ENCODE measurements at places on chromosomes 1 and 21.
A peak's percentile ranks its signal among the peaks of the same experiment; 100 is the strongest.

DNA sequence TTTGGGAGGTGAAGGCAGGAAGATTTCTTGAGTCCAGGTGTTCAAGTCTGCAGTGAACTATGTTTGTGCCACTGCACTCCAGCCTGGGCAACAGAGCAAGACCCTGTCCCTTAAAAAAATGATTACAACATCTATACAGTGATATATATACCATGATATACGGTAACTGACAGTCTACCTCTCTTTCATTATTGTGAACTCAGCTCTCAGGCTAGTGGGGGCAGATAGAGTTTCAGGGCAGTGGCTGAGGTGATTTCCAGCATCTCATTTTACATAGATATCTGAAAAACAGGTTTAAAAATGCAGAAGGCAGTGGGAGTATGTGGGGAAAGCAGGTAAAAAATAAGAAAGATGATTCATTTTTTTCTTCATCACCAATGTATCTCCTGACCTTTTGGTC is 8.1 kb upstream of the NTNG1 start:
- DNase-seq, result no peak

DNA sequence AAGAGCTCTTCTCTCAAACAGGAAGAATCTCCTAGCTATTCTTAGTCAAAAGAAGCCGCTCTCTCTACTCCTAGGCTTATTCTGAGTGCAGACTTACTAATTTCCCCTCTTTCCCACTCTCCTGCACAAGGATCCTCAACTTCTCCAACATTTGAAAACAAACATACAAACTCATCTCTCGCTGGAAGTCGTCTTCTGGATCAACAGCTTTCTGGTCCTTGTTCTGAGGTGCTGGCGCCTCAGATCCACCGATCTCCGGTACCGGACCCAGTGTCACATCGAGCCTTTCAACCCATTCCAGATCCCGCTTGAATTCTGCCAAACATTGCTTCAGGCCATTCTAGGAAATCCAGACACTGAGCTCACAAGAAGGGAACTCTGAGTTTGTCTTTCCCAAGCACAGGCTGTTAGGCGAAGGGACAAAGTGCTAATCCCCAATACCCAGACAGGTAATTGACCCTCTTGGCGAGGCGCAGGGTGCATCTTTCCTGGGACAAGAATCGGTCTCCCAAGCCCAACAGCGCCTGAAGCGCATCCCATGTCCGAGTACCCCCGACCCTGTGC is 696 bp downstream of the EBNA1BP2 start:
- no peak for DNase-seq

DNA sequence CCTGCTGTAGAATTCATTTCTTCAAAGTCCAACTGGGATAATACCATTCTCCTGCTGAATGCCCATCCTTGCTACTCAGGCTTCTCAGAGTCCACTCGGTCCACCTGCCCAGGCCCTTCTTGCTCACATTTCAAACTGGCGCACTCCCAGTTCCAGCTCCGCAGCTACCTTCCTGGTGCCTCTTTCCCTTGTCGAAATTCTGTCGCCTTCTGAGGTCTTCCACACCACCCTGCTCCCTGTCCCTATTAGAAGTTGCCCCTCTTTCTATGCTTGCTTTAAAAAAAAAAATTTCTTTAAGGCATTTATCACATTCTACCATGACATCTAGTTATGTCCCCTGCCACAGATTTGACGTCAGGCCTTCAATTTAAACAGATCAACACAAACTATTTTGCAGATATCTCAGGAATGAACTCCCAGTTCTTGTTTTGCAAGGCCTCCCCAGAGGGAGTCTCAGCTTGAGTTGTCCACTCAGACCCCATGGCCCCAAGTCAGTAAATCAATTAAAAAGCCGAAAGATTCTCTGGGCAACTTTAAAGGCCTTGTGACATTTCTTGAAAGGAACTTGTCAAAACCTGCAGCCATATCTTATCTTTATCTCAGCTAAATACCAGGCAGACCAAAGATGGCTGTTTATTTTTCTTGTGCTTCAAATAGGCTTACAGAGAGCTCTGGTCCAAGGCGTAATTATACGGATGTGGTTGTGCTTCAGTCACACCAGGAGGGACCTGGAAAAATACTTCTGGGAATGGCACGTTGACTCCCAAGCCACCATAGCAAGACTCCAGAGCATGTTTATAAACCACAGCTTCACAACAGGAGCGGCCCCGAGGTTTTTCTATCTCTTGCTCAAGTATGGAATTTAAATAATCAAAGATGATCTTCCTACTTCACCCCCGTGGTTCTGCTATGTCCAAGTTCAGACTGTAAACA is 2.2 kb downstream of the FAM89A start:
- DNase-seq, result no peak

DNA sequence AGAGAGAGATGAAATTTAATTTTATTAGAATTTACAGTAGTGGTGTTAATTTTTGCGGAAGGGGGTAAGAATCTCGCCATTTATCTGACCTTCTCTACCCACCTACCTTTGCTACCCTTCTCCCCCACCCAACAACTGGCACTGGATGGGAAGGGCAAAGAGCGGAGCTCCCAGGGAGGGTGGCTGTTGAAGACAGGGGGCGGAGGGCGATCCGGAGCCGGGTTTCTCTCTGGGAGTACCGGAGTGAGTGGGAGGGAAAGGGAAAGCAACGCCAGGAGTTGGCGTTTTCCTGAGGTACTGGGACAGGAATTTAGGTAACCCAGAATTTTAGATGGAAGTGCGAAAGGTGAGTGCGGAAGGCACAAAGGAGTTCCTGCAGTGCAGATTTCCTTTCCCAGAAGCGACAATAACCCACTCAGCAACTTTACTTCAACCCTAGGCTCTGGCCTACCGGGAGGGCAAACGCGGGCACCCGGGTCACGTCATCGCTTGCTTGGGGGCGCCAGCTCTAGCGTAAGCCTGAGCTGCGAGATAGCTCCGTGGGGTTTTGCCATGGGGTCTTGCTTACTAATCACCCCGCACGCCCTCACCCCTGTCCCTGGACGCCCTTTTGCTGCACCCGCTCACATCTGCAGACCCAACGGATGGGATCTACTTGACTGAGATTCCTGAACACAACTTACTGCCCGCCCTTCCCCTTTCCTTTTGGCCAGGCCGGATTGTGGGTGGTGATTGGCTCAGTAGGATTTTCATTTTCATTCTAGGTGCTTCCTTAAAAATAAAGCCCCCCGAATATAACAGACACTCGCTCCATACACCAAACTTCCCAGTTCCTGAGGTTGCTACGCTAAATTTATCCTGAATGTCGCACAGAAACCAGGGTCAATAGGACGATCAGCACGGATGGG is 413.0 kb upstream of the ESRRG start:
- DNase-seq, result no peak

DNA sequence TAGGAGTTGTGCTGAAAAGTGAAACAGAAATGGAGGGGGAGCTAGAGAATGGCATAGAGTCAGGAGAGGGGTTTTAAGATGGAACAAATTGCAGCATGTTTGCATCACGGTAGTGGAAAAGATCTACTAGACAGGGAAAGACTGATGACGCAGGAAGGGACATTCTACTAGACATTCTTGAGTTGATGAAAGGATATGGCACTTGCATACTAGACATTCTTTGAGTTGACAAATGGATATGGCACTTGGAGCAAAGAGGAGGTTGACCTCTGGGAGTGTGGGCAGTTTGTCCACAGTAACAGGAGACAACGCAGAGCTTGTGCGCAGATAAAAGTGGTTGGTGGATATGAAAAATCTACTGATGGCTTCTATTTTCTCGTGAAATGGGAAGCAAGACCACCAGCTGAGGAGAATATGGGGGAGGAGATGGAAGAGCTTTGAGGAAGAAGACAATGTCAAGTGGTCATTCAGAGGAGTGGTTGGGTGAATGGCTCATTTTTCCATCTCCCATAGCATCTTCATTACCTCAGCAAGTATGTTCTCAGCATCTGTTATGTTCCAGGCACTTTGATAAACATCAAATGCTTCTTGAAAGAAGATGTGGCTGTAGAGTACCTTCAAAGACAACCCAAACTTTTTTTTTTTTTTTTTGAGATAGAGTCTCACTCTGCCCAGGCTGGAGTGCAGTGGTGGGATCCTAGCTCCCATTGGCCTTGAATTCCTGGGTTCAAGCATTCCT is 2.4 kb upstream of the CTPS1 start:
- no peak for DNase-seq

DNA sequence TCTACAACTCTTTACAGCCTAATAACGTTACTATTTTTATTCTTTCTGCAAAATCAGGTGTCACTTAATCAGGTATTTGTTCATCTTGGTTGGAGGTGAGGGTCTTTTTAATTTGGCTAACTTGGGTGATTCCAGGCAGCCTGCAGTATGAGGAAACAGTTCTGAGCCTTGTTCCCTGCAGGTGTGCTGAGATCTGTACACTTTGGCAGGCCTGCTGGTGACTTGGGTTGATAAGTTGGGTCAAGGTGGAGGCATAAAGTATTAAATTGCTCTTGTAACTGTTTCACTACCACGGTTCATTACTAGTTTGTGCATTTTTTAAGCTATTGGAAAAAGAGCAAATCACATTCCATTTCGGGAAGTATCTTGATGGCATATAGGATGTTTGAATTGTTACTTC is 10.0 kb downstream of the MAP3K21 start:
- no peak for DNase-seq

DNA sequence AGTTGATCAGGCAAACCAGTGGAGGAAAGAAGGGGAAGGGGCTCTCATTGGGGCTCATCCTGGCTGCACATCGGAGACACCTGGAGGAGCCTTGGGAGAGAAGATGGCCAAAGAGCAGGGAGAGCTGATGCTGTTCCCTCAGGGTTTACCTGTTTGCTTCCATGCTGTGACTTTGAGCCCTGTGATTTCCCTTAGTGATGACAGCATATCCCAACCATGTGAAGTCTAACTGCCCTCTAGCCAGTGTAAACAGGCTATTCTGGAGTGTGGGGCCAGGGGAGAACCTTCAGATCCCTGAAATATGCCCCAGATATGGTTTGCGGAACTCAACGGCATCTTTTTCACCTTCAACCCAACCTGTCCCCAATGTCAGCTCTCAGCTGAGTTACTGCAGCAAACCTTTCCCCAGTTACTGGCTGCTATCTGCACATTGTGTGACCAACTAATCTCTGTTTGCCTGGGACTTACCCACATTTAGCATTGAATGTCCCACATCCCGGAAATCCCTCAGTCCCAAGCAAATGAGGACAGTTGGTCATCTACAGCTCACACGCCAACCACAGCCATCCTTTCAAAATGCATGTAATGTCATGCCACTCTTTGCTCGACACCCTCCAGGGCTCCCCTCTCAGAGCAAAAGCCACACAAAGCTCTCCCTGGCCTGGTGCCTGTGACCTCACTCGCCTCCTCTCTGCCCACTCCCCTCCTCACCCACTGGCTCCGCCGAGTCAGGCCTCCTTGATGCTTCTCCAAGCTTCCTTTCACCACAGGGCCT is 242.3 kb downstream of the KCNJ6 start:
- no peak for DNase-seq

DNA sequence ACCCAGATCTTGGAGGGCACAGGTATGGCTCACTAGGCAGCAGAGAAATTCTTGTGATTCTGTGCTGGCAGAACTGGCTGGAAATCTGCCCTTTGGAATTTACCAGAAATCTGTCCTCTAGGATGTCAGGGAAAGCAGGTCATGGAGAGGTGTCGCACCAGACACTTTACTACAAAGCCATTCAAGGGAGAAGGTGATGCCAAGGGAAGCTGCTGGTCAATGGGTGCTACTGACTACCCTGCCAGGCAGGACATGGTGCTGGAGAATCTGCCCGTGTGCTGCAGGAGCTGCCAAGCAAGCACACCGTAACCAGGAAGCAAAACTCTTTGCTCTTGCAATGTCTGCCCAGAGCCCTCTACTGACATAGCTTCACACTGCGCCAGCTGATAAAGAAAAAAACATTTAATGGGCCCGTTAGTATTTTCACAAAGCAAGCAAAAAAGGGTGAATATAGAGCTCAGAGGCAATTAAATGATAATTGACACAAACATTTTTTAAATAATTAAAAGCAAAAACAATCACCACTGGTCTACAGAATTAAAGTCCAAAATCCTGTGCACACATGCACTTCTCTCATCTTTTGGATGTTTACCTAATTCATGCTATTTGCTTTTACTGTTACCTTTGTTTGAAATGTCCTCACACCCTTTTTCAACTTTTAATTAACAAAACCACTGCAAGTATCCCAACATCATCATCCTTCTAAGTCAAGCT is 7.2 kb upstream of the FBXO28 start:
- DNase-seq, result no peak

DNA sequence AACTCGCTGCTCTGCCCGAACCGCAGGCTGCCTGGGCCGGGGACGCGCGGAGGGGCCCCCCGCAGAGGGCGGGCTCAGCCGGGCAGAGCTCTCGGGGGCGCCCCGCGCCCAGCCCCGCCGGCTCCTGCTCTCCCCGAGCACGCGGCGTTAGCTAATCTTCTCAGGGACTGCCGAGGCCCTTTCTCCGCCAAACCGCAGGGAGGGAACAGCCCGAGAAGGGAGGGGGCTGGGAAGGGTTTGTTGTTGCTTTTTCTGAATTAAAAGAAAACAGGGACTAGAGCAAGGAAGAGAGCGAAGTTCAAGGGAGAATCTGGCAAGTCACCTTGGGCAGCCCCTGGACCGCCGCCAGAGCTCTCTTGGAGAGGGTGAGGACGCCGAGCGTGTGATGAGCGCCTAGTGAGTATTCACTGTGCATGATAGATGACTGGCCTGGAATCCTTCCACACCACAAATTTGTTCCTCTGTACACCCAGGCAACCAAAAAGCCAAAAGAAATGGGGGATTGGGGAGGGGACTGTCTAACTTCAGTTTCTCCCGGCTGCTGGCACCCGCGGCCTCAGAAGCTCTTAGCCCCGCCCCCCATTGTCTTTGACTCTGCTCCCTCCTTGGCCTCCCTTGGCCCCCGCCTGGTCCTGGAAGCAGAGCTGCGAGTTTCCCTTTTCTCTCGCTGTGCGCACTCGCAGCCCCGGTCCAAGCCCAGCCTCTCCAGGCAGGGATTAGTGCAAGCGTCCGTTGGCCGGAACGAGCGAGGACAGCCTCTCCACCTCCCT is 19.7 kb upstream of the LMX1A start:
- peak; percentile 2 for DNase-seq

DNA sequence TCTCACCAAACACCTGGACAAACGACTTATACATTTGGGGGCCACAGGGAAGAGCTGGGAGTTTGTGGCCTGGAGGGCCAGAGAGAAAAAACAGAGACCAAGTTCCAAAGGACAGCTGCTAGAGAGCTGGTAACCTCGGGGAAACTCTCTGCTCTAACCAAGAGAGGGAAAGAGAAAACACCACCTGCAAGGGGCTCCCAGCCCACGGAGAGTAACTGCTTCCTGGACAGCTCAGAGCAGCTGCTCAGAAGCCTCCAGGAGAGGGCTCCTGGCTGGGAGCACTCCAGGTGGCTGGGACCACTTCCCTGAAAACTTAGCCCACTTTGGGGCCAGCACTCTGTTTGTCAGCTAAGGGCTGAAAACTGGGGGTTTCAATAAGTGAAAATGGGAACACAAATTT is 154.8 kb upstream of the GRIK3 start:
- DNase-seq, result no peak

DNA sequence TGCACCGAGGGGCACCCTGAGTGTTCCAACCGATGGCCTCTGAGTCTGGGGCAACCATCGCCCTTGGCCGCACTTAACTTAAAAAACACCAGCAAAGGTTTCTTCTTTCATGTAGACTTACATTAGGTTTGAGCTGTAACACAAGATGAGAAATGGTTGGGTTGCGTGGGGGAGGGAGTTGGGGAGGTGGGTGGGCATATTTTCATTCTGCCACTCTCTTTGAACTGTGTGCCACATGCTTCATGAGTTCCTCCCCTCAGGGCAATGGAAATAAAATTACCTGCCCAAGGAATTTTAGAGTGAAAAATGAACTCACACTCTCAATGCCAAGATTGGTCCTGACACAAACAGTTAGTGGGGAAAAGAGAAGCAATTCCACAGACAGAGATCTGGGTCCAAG is 430.1 kb upstream of the USP24 start:
- no peak for DNase-seq

Data from CD4-positive, alpha-beta T cell treated with Interleukin-17A for 1 hour (primary cell).